ENCODE measurements at places on chromosomes 1 and 21.

- no peak for DNase-seq
Observed at GRCh38 chr1:72241397-72241796, 40.9 kb downstream of the NEGR1 start.

DNA sequence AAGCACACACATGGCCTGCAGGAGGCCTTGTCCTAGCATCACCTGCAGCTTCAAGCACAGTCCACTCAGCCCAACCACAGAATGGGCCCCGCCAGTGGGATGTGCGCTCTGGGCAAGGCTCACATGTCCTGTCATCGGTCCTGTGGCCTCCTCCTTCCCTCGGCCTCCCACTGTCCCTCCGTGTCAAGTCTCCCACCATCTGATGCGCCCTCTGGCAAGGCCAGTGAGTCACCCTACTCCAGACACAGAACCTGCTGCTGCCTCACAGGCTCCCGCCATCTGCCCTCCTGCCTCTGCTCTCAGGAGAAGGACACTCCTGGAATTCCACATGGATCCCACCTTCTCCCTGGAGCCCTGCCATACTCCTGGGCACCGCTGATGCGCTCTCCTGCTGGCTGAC, 14.2 kb downstream of the KCNAB2 start:
- DNase-seq = no peak

- DNase-seq = no peak
Observed at GRCh38 chr1:182383934-182384333, 7.7 kb downstream of the GLUL start.

DNA sequence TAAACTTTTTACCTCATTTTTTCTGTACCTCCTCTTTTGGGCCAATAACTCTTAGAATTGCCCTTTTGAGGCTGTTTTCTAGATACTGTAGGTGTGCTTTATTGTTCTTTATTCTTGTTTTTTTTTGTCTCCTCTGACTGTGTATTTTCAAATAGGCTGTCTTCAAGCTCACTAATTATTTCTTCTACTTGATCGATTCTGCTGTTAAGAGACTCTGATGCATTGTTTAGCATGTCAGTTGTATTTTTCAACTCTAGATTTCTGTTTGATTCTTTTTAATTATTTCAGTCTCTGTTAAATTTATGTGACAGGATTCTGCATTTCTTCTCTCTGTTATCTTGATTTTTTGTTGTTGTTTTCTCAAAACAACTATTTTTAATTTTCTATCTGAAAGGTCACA, 130.3 kb downstream of the PHTF1 start:
- DNase-seq = no peak

DNA sequence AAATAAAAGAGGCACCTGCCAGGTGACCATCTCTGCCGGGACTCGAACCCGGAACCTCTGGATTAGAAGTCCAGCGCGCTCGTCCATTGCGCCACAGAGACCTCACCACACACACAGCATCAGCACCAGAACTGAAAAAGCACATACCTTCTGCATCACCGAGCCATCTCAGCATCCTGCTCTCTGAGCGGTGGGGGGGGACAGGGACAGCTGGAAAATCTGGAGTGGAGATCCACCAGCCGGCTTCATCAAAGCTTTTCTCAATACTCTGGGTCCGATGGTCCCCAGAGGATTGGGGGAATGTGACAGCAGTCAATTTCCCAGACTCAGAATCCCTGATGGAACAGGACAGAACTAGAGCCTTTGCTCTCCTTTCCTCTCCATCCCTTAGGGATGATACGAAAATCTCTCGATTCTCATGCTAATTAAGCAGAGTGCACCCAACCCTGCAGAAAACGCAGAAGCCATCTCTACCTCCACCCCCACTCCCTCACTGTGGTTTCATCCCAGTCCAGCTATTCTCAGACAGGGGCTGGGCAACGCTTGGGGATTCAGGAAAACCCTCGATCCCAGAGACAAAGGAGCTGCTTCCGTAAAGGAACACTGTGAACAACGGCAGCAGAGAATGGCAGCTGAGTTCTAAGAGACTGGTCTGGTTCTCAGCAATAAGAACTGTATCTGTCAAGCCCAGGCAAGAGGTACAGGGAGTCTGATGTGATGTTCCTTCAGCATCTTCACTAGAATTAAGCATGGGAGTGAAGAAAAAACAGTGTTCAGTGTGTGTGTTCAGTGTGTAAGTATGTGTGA, 29.6 kb upstream of the CADM3 start:
- no peak for DNase-seq

DNA sequence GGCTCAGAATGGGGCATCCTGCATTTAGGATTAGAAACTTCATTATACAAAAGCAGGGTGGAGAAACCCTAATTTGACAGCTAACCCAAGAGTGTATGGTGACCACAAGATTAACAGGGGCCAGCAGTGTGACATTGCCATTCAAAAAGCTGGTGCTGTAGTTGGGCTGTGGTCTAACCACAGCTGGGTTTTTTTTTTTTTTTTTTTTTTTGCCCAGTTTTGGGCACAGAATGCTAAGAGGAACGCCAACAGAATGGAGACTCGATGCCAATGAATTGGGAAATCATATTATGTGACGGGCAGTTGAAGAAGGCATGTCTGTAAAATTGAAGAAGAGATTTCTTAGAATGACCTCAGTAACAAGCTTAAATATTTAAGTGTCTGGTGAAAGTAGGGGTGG, 58.4 kb downstream of the NFIA start:
- DNase-seq = no peak

GRCh38 chr21:24826822-24827221, 780.5 kb downstream of the MRPL39 start:
- no peak for DNase-seq

DNA sequence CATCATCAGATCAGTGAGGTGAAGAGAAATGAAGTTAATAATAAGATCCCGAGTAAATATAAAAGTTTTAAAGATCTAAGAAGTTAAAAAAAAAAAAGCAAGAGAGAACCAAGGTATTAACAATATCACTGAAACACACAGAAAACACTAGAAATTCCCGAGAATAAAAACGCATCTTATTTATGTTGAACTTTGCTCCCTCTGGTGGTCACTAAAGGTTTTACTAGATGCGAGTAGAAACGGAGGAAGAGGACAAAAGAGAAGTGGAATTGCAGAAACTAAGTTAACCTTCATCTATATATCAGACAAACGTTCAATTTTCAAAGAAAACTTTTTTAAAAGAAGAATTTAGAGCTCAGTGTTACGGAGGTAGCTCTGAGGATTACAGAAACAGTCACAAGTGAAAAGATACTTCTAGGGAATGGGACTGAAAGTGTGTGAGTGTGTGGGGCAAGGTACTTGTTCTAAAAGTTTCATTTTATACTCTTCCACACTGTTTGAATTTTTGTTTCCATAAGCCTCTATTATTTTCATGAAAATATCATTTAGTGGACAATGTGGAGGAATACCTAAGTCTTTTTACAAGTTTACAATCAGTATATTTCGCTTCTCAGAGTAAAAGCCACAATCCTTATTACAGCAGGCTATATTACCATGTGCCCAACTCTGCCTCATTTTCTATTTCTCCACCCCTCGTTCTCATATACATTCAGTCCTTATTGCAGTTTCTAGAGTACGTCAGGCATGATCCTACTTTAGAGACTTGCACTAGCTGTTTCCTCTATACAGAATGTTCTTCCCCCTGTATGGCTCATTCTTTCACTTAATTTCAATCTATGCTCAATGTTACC, 19.7 kb downstream of the ACBD6 start:
- DNase-seq = peak; percentile 36

DNA sequence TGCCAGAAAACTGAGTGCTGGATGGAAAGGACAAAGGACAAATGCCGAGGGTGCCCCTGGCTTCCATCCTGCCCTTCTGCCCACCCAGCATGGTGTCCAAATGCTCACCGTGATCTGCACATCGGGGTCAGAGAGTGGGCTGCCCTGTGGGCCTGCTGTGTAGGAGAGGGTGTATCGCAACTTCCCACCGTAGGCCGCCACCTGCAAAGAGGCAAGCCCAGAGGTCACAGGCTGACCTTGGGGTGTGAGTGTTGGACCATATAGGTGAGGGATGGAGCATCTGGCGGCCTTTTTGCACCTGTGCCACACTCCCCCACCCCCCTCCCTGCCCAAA, 53.5 kb downstream of the LDLRAD2 start:
- no peak for DNase-seq

- no peak for DNase-seq
Observed at GRCh38 chr1:63928186-63929105, 154.6 kb downstream of the ROR1 start.

GRCh38 chr1:20200966-20201365, 14.6 kb upstream of the PLA2G2C start:
- no peak for DNase-seq

DNA sequence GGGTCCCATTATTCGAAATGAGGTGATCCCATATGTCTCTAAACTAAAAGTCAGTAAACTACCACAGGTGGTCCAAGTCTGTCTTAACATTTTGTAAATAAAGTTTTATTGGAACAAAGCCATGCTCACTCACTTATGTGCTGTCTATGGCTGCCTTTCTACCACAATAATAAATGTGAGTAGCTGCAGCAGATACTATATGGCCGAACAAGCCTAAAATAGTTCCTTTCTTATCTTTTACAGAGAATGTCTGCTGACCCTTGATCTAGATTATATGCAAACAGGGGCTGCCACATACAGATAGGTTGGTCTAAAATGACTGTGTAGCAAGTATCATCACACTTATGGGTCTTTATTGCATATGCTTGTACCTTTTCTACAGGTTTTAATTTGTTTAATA, 140.0 kb downstream of the VAV3 start:
- no peak for DNase-seq

GRCh38 chr1:26829184-26829911, 2.9 kb downstream of the ZDHHC18 start:
- DNase-seq = no peak

GRCh38 chr1:8680664-8681650, 136.5 kb downstream of the RERE start:
- DNase-seq = no peak

- no peak for DNase-seq
Observed at GRCh38 chr1:214993419-214993818, 89.1 kb upstream of the KCNK2 start.
